Central memory CD8-positive, alpha-beta T cell (primary cell): ENCODE measurements at places on chromosomes 5 and 9.
A peak's percentile ranks its signal among the peaks of the same experiment; 100 is the strongest.

DNA sequence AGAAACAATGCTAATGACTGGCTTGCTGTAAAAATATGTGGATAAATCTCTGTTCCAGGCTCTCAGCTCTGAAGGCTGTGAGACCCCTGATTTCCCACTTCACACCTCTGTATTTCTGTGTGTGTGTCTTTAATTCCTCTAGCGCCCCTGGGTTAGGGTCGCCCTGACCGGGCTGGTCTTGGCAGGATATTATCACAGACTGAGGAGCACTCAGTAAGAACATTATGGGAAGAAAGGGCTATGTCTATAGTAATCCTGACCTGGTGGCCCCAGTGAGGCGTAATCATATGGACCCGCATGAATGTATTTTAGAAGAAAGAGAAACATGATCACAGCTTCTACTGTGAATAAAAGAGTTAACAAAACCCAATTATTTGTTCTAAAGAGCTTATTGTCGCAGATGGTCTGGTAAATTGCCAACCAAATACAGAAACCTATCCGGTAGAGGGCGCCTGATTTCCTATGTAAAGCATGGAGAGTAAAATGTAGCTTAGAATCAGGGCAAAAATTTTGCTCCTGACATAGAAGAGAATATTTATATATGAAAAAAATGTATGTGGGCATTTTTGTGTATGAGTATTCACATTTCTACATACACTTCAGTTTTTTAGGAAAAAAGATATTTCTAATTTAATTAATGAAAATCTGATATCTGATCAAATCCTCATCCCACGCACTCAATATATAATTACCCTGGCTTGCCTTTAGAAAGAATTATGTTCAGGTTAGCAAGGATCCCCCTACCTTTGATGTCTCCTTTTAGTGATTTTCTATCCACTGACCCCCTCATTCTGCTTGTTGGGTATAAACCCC is 5.8 kb upstream of the IFNA1 start:
- no peaks in the 10 kb centered on the region for H3K36me3 ChIP-seq
- H3K4me3 ChIP-seq: no peak overlapping the region
- no peak overlapping the region for H3K27ac ChIP-seq
- H3K27me3 ChIP-seq: peaks cover 63% of the 10 kb centered on the region
- H3K4me1 ChIP-seq: no peaks in the 10 kb centered on the region
- no peak for DNase-seq

- no peaks in the 10 kb centered on the region for H3K27me3 ChIP-seq
- no peak for DNase-seq
- no peaks in the 10 kb centered on the region for H3K4me1 ChIP-seq
- H3K4me3 ChIP-seq: no peak overlapping the region
- no peak overlapping the region for H3K27ac ChIP-seq
- no peaks in the 10 kb centered on the region for H3K36me3 ChIP-seq
Observed at GRCh38 chr5:22541037-22541436, 312.1 kb downstream of the CDH12 start.

DNA sequence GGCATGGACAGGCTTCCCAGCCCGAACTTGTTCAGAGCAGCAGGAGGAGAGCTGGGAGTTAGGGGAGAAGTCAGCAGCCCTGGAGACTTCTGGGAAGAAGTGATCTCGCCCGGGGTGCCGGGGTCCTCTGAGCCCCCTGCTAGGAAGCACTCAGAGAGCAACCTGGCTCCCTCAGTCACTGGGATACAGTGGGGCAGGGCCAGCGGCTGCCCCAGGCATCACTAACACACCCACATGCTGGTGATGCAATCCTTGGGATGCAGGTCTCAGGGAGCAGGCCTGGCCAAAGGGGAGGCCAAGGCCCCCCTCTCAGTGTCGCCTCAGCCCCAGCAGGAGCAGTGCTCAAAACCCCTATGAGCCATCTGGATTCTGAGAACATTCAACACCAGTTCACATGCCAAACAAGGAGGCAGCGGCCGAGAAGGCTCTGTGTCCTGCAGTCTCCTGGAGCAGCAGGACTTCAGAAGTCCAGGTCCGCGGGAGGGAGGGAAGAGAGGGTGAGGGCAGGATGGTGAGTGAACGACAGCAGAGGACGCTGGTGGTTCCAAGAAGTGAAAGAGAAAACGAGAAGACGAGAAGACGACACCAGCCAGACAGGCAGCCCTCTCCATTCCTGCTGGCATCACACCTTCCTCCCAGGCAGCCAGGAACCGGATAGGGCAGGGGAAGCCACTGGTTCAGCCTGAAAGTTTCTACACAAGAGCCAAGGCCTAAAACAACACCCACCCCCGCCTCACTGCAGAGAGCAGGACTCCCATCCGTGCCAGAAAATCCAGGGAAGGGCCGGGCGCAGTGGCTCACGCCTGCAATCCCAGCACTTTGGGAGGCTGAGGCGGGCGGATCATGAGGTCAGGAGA is 2.3 kb downstream of the PNPLA7 start:
- no peaks in the 10 kb centered on the region for H3K27me3 ChIP-seq
- DNase-seq: no peak
- H3K36me3 ChIP-seq: peaks cover 9% of the 10 kb centered on the region
- H3K4me1 ChIP-seq: peaks cover 12% of the 10 kb centered on the region
- no peak overlapping the region for H3K4me3 ChIP-seq

- no peak overlapping the region for H3K27ac ChIP-seq
- no peaks in the 10 kb centered on the region for H3K36me3 ChIP-seq
- no peaks in the 10 kb centered on the region for H3K4me1 ChIP-seq
Observed at GRCh38 chr9:111176511-111176910, 138.2 kb upstream of the LPAR1 start.

GRCh38 chr9:83231039-83231438 is 168.1 kb upstream of the RASEF start:
- no peak for DNase-seq
- H3K4me1 ChIP-seq: no peaks in the 10 kb centered on the region
- H3K4me3 ChIP-seq: no peak overlapping the region
- no peaks in the 10 kb centered on the region for H3K36me3 ChIP-seq
- no peak overlapping the region for H3K27ac ChIP-seq

DNA sequence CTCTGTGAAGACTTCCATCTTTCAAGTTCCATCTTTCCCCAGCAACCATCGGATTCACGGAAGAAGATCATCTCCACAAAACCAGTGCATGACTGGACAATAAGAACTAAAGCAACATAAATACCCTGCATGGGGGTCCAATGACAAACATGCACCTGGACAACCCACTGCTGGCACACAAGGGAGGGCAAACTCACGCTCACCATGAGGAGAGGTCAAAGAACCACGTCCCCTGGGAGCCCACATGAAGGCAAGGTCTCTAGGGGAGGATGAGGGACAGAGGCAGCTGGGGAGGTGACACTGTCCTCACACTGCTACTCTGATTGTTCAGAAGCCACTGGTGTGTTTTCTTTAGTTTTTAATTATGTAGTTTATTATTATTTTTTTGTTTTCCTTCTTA is 190.8 kb downstream of the MED10 start:
- H3K4me1 ChIP-seq: no peaks in the 10 kb centered on the region
- H3K4me3 ChIP-seq: no peak overlapping the region
- no peak for DNase-seq
- H3K27ac ChIP-seq: no peak overlapping the region

GRCh38 chr5:72018143-72018803 is 89.0 kb upstream of the MAP1B start:
- H3K4me3 ChIP-seq: no peak overlapping the region
- H3K27ac ChIP-seq: no peak overlapping the region
- peak; percentile 16 for DNase-seq
- H3K4me1 ChIP-seq: no peaks in the 10 kb centered on the region

GRCh38 chr5:107598958-107599357 is 71.8 kb downstream of the EFNA5 start:
- no peak overlapping the region for H3K27ac ChIP-seq
- no peaks in the 10 kb centered on the region for H3K4me1 ChIP-seq
- no peak overlapping the region for H3K4me3 ChIP-seq
- no peak for DNase-seq
- H3K27me3 ChIP-seq: peaks cover 33% of the 10 kb centered on the region

GRCh38 chr5:153670101-153670500 is 179.6 kb downstream of the GRIA1 start:
- H3K4me3 ChIP-seq: no peak overlapping the region
- no peaks in the 10 kb centered on the region for H3K27me3 ChIP-seq
- no peak for DNase-seq
- no peak overlapping the region for H3K27ac ChIP-seq
- no peaks in the 10 kb centered on the region for H3K4me1 ChIP-seq

- DNase-seq: no peak
- H3K4me1 ChIP-seq: no peaks in the 10 kb centered on the region
- H3K27ac ChIP-seq: no peak overlapping the region
- no peak overlapping the region for H3K4me3 ChIP-seq
Observed at GRCh38 chr5:53167836-53168235, 58.3 kb upstream of the MOCS2 start.

DNA sequence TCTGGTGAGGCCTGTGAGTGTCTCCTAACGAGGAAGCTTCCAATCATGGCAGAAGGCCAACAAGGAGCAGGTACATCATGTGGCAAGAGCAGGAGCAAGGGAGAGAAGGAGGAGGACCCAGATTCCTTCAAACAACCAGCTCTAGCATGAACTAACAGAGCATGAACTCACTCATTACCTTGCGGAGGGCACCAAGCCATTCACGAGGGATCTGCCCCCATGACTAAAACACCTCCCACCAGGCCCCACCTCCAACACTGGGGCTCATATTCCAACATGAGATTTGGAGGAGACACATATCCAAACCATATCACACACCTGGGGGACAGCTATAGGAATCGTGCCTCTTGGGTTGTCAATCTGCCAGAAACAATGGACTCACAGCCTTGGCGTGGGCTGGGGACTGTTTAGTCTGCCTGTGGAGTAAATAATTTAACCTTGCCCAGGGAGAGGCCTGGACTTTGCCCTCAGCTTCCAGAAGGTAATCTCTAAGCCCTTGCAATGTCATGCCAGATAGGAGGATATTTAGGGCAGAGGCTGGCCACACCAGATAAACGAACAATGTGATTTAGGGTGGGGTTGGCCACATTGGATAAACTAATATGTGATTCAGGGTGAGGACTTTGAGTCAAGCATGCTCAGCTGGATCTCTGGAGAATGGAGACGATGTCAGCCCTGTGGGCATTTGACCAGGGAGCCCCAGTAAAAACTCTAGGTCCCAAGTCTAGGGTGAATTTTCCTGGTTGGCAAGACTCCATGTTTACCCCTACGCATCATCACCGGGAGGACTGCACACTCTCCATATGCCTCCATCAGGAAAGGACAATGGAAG is 13.6 kb upstream of the VDAC1 start:
- H3K27ac ChIP-seq: no peak overlapping the region
- no peak for DNase-seq
- H3K36me3 ChIP-seq: no peaks in the 10 kb centered on the region
- H3K4me3 ChIP-seq: no peak overlapping the region

DNA sequence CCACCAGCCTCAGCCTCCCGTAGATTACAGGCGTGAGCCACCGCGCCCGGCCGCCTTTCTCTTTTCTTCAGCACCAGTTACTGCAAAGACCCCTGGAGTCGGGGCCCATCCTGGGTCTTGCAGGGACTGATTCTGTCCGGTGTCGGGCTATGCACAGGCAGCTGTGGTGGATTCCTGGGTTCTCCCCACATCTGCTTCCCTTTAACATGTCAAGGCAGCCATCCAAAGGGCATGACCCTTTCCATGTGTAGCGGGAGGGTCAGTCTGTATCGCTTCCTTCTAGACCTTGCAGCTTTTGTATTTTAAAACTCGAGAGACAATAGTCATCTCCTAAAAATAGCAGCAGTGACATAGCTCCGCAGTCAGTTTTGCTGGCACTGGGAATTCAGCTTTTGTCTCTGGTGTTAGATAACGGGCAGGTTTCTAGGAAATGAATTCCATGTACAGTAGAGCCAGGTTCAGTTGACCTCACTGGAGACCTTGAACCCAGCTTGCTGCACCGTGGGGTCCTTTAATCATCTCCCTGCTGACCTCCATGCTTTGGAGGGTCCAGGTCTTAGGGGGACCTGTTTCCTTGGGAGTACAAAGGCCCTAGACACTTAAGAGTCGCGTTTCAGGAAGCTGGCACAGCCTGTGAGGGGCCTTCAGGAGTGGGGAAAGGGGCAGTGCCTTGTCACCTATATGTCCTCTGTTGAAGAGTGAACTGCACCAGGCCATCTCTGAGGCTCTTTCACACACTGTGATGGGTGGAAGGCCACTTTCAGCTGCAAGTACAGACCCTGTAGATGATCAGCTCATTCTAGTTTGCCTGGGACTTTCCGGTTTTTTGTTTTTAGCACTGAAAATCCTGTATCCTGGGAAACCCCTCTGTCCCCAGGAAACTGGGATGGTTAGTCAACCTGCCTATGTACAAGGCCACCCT is 13.8 kb downstream of the ANKRD33B start:
- no peaks in the 10 kb centered on the region for H3K27me3 ChIP-seq
- no peaks in the 10 kb centered on the region for H3K4me1 ChIP-seq
- H3K36me3 ChIP-seq: peaks cover 2% of the 10 kb centered on the region

DNA sequence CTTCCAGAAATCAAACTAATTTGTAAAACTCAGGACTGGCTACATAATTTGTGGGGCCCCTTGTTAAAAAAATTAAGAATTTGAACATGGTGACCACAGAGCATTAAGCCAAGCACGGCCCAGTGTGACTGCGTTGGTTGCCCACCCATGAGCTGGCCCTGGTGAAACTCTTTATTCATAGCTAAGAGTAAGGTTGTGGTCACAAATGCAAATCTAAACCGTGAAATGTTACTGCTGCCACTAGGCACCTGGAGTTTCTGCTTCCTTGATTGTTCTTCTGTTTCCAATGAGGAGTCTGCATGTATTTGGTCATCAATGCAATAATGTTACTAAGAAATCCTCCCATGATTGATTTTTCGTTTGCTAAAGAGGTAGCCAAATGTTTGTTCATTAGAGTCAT is 4.2 kb downstream of the GCNT1 start:
- no peaks in the 10 kb centered on the region for H3K27me3 ChIP-seq

GRCh38 chr5:178324481-178325310 is 92.1 kb upstream of the PHYKPL start:
- no peaks in the 10 kb centered on the region for H3K36me3 ChIP-seq
- no peak overlapping the region for H3K27ac ChIP-seq
- no peak overlapping the region for H3K4me3 ChIP-seq
- no peak for DNase-seq

DNA sequence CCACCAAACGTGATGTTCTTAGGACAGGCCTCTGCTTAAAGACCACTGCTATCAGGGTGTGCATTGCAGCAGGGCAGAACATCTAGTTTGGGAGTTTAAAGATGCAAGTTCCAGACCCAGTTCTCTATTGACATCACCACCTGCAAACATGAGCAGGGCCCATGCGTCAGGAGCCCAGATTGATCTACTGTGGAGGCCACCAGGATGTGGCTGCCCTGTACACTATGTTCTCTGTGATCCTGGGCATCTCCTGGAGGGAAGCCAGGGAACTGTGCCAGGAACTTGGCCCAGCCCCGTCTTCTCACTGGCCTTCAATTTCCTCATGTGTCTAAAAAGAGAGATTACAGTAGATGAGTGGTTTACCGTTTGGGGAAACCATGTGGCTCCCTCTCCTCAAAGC is 87.1 kb downstream of the PDE6A start:
- no peak overlapping the region for H3K4me3 ChIP-seq
- no peaks in the 10 kb centered on the region for H3K27me3 ChIP-seq
- peaks cover 10% of the 10 kb centered on the region for H3K4me1 ChIP-seq
- H3K27ac ChIP-seq: no peak overlapping the region

DNA sequence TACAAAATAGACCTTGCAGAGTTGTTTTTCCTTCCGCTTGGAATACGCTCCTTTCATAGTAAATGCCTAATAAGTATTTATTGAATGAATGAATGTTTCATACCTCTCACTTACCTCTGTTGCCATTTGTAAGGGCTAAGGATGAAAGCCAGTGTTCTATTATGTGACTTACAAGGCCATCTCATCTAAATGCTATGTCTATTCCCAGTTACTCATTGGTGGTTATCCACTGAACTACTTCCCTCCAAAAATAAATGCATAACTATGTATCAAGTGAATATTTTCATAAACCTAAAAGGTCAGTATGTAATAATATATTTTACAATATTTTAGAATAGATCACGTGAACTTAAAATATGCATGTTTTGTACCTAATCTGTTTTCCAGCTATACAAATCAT is 670.5 kb upstream of the RGMB start:
- H3K27ac ChIP-seq: no peak overlapping the region
- DNase-seq: no peak
- H3K4me3 ChIP-seq: no peak overlapping the region
- H3K4me1 ChIP-seq: no peaks in the 10 kb centered on the region
